ENCODE measurements at places on chromosomes 6 and 20. TPM values are rescaled to one million over a fixed set of nuclear protein-coding genes. Genes with fewer than 3 reads are reported as not detected.

GRCh38 chr20:3864518-3864917 lies 17.9 kb downstream of the MAVS start:
- H3K4me3 ChIP-seq, result no peak overlapping the region
- H3K27ac ChIP-seq, result no peak overlapping the region
- DNase-seq, result no peak
- peaks cover 3% of the 10 kb centered on the region for H3K36me3 ChIP-seq
- no peaks in the 10 kb centered on the region for H3K27me3 ChIP-seq

GRCh38 chr6:134299236-134299635 lies 18.7 kb downstream of the SGK1 start:
- no peaks in the 10 kb centered on the region for H3K27me3 ChIP-seq
- H3K4me3 ChIP-seq, result no peak overlapping the region
- peaks cover 5% of the 10 kb centered on the region for H3K4me1 ChIP-seq
- no peak overlapping the region for H3K27ac ChIP-seq
- H3K36me3 ChIP-seq, result no peaks in the 10 kb centered on the region
- DNase-seq, result no peak

DNA sequence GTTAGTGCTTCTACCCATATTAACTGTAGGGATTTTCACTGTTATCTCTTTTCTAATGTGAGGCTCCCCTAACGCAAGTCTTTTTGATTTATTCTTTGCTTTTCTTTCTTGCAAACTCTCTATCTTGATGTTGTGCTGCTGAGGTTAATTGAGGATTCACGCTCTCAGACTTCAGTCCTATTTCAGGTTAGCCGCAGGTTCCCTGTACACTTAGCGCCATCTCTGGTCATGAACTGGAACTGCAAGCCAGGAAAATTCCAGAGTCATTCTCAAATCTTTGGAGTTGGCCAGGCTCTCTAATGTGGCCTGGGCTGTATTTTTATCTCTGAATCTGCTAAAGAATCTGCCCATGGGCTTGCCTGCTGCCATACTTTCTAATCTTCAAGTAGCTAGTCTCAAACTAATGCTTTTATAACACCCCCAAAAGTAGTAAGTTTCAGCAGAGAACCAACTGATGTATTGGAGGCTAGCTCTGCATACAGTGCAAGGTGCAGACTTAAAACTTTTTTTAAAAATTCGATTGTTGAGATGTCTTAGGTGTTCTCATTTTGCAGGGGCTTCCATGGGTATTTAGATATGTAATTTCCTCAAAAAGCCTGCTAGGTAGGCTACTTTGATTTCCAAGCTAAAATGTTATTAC lies 91.1 kb upstream of the OPRM1 start:
- no peak for DNase-seq
- H3K4me1 ChIP-seq, result no peaks in the 10 kb centered on the region
- H3K4me3 ChIP-seq, result no peak overlapping the region
- no peaks in the 10 kb centered on the region for H3K27me3 ChIP-seq
- H3K27ac ChIP-seq, result no peak overlapping the region

GRCh38 chr6:41934278-41935192 lies 7.1 kb downstream of the CCND3 start:
- no peak overlapping the region for H3K4me3 ChIP-seq
- no peak for DNase-seq
- no peaks in the 10 kb centered on the region for H3K27me3 ChIP-seq

- peaks cover 29% of the 10 kb centered on the region for H3K4me1 ChIP-seq
- no peak overlapping the region for H3K27ac ChIP-seq
- H3K27me3 ChIP-seq, result peaks cover 100% of the 10 kb centered on the region
- no peak for DNase-seq
These were observed 2.2 kb upstream of the PRDM13 start for GRCh38 chr6:99604166-99605073.

HTR1E gene
- not detected for total RNA-seq

ID4 gene
- total RNA-seq, result 2.2 TPM

DEF6 gene
- 0.51 TPM for total RNA-seq

HEY2 gene
- 4.4 TPM for total RNA-seq

Data from psoas muscle (tissue), 8 donors.